Panc1 (cell line): ENCODE measurements at places on chromosomes 6 and 20. TPM values are rescaled to one million over a fixed set of nuclear protein-coding genes. Genes with fewer than 3 reads are reported as not detected.

IRAK1BP1 gene
- total RNA-seq = 2.2 TPM

TGM2 gene
- total RNA-seq = 113 TPM

GRCh38 chr20:64042054-64042781 lies 6.2 kb downstream of the C20orf204 start:
- peak overlapping the region; percentile 49 for H3K4me3 ChIP-seq
- no peaks in the 10 kb centered on the region for H3K36me3 ChIP-seq
- peak overlapping the region; percentile 65 for H3K27ac ChIP-seq
- DNase-seq = no peak
- no peaks in the 10 kb centered on the region for H3K27me3 ChIP-seq
- peaks cover 32% of the 10 kb centered on the region for H3K4me1 ChIP-seq

DNA sequence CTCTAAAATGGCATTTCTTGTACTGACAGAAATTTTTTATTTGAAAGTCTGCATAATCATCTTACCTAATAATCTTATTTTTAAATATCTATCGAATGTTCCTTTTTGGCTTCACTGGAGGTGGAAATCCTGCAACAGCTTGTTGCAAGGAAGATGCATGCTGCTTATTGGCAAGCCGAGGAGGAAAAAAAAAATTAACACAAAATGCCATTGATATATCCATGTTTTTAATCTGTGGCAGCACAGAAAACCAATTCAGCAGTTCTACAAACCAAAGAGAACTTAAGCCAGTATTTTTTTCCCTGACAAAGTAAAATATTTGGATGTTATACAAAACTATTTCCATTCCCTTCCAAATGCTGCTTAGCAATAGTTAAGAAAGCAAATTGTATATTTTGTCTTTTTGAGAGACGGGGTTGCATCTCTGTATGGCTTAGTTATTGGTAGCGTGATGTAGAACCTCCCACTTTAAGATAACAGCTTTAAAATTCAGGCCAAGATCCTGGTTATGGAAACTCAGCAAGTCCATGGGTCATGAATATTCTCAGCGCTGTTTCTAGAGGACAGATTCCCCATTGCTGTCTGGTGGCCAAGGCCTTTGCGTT lies 231.4 kb downstream of the TMEM242 start:
- H3K4me1 ChIP-seq = 0 out of 2 replicates have a peak, but pooled peaks cover 5% of the 10 kb centered on the region
- H3K27me3 ChIP-seq = no peaks in the 10 kb centered on the region
- no peak for DNase-seq
- no peak overlapping the region for H3K27ac ChIP-seq

GRCh38 chr6:158361961-158362669 lies 49.9 kb downstream of the TULP4 start:
- no peak overlapping the region for H3K27ac ChIP-seq
- no peaks in the 10 kb centered on the region for H3K36me3 ChIP-seq
- no peak for DNase-seq
- H3K27me3 ChIP-seq = no peaks in the 10 kb centered on the region

GRCh38 chr6:42418724-42419123 lies 33.0 kb downstream of the TRERF1 start:
- no peak overlapping the region for H3K4me3 ChIP-seq
- H3K36me3 ChIP-seq = no peaks in the 10 kb centered on the region
- peaks cover 10% of the 10 kb centered on the region; the same call in 1 of the 2 replicates for H3K4me1 ChIP-seq

DNA sequence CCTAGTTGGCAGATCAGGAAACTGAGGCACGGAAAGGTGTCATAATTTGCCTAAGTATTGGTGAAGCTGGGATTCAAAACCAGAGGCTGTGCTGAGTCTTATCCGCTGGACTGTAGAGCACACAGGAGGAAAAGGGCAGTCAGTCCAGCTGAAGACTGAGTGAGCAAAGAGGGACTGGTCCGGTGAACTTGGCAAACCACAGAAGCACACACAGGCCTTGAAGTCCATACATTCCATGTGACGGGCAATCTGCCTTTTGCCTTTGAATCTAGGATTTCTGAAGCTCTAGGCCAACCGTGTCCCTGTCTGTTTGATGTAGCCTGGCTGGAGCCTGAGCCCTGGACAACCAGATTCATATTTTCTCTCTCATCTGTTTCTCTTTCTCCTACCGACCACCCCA lies 34.3 kb upstream of the EPB41L1 start:
- H3K27me3 ChIP-seq = peaks cover 2% of the 10 kb centered on the region; the same call in 1 of the 2 replicates
- no peaks in the 10 kb centered on the region for H3K36me3 ChIP-seq
- DNase-seq = no peak
- H3K4me3 ChIP-seq = no peak overlapping the region
- no peak overlapping the region for H3K27ac ChIP-seq

DNA sequence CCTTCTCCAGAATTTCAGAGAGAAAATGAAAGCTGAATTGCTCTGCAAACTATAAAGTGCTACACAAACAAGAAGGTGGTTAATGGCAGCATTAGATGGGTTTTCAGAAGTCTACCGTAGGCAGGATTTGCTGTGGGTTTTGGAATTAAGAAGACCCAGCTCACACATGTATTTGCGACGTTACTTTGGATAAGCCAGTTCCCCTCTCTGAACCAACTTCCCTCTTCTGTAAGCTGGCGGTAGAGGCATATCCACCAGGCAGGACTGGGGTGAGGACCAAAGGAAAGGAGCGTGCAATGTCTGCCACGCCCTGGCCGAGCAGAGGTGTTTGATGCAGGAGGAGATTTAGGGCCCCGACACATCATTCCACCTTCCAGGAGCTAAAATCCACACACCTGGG lies 6.9 kb downstream of the RSPO4 start:
- H3K27me3 ChIP-seq = peaks cover 2% of the 10 kb centered on the region
- no peak for DNase-seq
- H3K4me1 ChIP-seq = no peaks in the 10 kb centered on the region
- H3K27ac ChIP-seq = no peak overlapping the region
- H3K4me3 ChIP-seq = no peak overlapping the region
- no peaks in the 10 kb centered on the region for H3K36me3 ChIP-seq

DNA sequence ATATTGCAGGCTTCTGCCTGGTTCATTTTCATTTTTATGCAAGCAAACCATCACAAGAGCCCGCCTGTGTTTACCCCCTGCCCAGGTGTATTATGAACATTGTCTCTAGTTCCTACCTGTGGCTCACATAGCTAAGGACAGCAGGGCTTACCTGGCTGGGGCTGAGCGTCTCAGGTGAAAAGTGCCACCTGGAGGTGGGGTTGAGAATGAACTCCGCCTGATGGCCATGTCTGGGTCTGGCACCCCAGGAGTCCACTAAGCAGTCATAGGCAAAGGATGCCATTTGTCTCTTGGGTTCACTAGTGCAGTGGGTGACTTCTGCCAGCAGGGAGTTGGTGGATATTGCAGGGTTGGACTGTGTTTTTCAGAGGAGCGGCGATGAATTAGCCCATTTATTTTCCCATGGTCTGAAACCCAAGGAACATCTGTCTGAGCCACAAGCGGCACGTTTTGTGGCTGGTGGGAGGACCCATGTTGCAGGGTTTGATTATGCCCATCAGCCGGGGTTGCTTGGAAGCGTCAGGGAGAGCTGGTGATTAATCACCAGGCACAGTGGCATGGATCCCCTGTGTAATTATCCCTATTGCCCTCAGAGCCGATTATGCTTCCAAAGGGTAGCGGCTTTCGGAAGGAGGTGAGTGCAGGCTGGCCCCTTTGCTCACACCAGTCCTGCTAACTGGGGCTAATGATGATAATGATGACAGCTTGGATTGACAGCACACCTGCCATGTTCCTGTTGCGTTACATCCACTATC lies 92.1 kb downstream of the CDH26 start:
- H3K4me3 ChIP-seq = no peak overlapping the region
- no peaks in the 10 kb centered on the region; the same call in 1 of the 2 replicates for H3K4me1 ChIP-seq
- H3K27me3 ChIP-seq = peaks cover 4% of the 10 kb centered on the region
- no peaks in the 10 kb centered on the region for H3K36me3 ChIP-seq
- DNase-seq = no peak

- H3K4me1 ChIP-seq = no peaks in the 10 kb centered on the region
- H3K27me3 ChIP-seq = 0 out of 2 replicates have a peak, but pooled peaks cover 2% of the 10 kb centered on the region
- H3K27ac ChIP-seq = no peak overlapping the region
- H3K4me3 ChIP-seq = no peak overlapping the region
These were observed 241.4 kb downstream of the EPHA7 start for GRCh38 chr6:93177918-93178317.

- no peak overlapping the region for H3K4me3 ChIP-seq
- no peaks in the 10 kb centered on the region for H3K27me3 ChIP-seq
- no peak overlapping the region for H3K27ac ChIP-seq
- no peaks in the 10 kb centered on the region for H3K4me1 ChIP-seq
- no peaks in the 10 kb centered on the region for H3K36me3 ChIP-seq
- DNase-seq = no peak
These were observed 14.3 kb upstream of the MYT1 start for GRCh38 chr20:64149809-64150560.

GRCh38 chr6:28383235-28384142 lies 16.1 kb downstream of the ZSCAN12 start:
- H3K4me1 ChIP-seq = peaks cover 15% of the 10 kb centered on the region
- peak overlapping the region; percentile 61 for H3K4me3 ChIP-seq
- peak; percentile 81 for DNase-seq
- peak overlapping the region; percentile 98 for H3K27ac ChIP-seq
- H3K36me3 ChIP-seq = no peaks in the 10 kb centered on the region; the same call in 1 of the 2 replicates
- no peaks in the 10 kb centered on the region for H3K27me3 ChIP-seq
